ENCODE measurements at places on chromosomes 5 and 9. TPM values are rescaled to one million over a fixed set of nuclear protein-coding genes. Genes with fewer than 3 reads are reported as not detected.

SOX30 gene
- polyA plus RNA-seq: 0.24 TPM

LHX3 gene
- not detected for polyA plus RNA-seq

PCDHAC2 gene
- polyA plus RNA-seq: 4.3 TPM

BNC2 gene
- 12.2 TPM for polyA plus RNA-seq

GRCh38 chr5:76099286-76099702 is 16.1 kb downstream of the SV2C start:
- DNase-seq: no peak

DNA sequence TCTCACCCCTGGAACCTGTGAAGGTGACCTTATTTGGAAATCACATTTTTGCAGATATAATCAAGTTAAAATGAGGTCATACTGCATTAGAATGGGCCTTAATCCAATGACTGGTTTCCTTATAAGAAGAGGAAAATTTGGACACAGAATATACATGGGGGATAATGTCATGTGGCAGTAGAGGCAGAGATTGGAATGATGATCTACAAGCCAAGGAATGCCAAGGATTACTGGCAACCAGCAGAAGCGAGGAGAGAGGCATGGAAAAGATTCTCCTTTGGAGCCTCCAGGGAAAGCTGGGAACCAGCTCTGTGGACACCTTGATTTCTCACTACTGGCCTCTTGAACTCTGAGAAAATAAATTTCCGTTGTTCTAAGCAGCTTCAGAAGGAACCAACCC is 20.2 kb upstream of the CEP78 start:
- no peak for DNase-seq

DNA sequence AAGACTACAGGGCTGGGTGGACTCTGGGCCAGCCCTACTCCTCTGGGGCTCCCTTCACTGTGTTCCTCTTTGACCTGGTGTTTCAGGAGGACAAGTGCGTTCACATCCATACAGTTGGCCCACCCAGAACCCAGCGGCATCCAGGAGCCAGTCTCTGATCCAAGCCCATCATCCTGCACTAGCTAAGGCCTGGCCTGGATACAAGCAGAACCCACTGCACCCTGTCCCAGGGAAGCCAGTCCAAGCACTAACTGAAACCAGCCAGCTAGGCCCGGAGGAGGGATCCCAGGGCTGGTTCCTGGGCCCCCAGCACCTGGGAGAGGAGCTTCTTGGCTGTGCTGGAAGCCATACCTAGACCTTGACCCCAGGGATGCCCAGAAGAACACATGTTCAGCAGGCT is 4.1 kb upstream of the GBGT1 start:
- DNase-seq: no peak

DNA sequence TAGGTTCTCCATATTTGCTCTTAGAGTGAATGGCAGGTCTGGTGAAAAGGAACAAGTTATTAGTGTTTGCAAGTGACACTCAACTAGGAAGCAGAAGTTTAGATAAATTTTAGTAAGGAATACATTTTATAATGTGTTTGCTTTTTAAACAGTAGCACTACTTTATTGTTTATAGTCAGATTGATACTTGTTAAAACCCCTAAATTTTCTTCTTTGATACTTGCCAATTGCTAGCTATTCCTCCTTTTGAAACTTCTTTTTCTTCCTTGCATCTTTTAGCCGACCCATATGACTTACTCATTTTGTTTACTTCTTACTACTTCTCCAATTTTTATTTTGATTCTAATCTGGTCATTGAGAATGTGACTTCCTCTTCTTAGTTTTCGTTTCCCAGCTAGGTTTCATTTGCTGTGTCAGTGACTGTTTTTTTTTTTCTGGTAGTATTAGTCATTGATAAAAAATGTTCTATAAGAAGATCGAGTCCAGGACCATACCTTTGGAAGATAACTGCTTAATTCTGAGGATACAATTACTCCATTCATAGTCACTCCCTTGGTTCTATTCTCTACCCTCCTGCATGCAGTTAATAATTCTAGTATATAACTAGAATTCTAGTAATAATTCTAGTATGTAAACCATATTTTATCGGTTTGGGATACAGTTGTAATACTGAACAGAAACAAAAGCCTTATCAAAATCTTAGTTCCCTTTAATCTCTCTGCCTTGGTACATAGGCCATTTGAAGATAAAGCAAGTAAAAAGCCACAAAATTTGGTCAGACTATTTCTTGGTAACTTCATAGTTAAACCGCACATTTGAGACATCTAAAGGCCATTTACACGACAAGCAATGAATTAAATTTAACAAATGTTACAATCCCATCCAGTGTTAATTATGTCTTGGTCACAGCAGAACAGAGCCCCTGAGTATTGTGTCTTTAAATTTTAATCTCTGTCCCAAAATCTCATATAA is 2.8 kb upstream of the RICTOR start:
- no peak for DNase-seq

DNA sequence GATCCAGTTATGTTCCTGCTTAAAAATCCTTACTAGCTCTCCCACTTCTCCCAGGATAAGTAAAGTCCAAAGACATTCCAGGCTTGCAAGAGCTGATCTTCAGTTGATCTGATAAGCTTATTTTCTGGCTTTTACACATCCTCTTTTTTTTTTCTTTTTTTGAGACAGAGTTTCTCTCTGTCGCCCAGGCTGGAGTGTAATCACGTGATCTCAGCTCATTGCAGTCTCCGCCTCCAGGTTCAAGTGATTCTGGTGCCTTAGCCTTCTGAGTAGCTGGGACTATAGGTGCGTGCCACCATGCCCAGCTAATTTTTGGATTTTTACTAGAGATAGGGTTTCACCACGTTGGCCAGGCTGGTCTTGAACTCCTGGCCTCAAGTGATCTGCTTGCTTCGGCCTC is 37.3 kb upstream of the PTPN3 start:
- no peak for DNase-seq

- DNase-seq: no peak
These were observed 69.8 kb downstream of the JMY start for GRCh38 chr5:79305706-79306105.

- DNase-seq: peak; percentile 84
These were observed 62.5 kb downstream of the NFIB start for GRCh38 chr9:14251154-14252071.
